ENCODE measurements at places on chromosomes 2 and 18.

GRCh38 chr2:14358774-14359173 lies 273.7 kb upstream of the LRATD1 start:
- no peak for DNase-seq

DNA sequence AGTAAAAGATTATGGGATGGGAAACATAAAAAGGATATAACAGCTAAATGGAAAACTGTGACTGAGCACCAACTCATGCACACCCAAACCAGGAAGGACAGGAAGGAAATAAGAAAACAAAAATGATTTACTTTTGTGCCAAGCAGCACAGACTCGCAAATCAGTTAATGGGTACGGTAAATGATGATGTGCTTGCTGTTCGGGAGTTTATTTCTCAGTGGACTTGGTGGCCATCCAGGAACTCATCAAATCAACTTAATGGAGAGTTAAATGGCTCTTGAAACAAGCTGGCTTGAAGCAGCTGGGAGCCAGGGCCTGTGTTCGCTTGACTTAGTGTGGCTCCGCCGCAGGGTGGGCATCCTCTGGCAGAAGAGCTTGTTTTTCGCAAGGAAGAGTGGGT lies 36.2 kb downstream of the MTCL1 start:
- DNase-seq = no peak

DNA sequence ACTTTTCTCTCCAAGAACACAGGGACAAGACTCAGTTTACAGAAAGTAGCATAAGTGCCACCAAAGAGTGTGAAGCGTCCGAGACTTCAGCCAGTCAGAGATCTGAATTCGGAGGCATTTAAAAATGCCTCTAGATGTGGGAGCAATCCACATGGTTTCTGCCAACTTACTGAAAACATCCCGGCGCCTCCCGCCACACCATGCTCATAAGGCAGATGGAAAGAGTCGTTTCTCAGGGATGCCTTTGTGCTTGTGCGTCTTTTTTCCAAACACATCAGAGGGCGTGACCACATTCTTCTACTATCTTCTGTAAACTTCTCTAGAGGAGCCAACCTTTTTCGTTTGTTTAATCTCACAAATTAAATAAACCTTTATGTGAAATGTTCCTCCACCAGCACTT lies 88.7 kb downstream of the NRP2 start:
- DNase-seq = no peak

DNA sequence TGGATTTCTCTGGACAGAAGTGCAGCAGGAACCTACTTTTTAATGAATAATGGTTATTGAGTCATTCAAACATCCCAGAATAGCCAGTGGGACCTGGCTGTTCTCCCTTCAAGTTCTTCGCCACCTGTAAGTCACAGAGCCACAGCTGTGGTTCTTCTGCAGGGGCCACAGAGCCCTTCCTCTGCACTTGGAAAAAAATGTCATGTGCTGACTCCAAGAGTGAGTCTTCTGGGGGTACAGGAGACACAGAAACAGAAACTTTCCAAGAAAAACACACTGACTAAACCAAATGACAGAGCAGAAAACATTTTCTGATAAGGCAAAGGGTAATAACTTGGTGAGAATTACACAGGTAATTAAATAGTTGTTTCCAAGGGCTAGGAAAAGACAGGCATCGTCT lies 68.7 kb upstream of the FN1 start:
- DNase-seq = no peak

DNA sequence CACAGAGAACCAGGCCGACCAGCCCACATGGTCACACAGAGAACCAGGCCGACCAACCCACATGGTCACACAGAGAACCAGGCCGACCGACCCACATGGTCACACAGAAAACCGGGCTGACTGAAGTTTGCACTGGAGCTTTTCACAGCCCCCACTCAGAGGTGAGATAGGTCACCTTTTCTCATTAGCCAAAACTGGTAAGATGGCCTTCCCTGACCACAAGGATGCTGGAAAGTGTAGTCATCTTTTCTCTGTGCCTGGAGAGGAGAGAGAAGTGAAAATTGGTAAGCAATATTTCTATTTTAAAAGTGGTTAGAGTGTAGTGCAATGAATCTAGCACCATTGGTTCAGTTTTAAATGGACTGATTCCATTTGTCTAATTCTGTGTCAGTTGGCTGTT lies 247.1 kb downstream of the NEDD4L start:
- DNase-seq = no peak

- no peak for DNase-seq
These were observed 3.2 kb downstream of the RNPEPL1 start for GRCh38 chr2:240571314-240571973.

- DNase-seq = no peak
These were observed 21.9 kb downstream of the CENPO start for GRCh38 chr2:24815171-24815570.

DNA sequence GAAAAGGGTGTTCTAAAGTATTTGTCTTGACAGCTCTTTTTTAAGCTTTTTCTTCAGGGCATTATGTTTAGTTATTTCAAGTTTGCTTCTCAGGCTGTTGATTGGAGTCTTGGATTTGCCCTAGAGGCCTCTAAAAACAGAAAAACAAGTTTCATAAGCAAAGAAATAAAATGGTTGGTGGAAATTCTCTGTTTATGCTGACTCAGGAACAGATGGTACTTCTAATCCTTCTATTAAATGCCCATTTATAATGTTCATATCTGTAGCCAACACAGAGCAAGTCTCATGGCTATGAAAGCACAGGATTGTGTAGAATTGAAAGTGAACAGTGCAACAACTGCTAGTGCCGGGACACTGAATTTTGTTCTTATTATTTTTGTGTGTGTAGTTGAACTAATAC lies 60.4 kb downstream of the KCNJ3 start:
- no peak for DNase-seq

DNA sequence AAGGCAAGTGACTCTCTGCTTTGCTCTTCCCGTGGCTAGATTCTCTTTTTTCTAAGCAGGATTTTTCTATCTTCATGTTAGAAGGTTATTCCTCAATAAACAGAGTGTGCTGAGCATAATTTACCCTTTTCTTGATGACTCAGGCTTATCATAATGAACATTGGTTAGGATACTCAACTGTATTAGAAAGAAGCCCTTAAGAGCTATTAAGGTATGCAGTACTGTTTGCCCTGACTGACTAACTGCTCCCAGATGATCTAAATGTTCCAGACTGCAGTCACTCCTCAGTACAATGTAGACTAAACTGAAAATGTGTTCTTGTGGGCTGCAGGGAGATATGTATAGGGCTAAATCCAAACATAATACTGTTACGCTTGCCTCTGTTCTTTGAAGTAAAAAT lies 687.8 kb downstream of the NUP35 start:
- DNase-seq = no peak

DNA sequence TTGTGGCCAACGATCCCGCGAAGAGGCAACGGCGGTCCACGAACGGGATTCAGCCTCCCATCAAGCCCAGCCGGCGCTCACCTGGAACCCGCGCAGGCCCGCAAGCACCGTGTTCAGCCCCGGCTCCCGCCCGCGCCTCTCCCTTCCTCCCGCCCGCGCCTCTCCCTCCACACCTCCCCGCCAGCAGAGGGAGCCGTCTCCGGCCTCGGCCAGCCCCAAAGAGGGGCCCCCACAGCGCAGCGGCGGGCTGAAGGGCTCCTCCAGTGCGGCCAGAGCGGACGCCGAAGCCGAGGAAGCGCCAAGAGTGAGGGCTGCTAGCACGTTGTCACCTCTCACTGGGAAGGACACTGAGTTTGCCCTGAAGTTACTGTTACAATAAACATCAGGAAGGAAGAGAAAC lies 55.3 kb upstream of the LAPTM4A start:
- no peak for DNase-seq

DNA sequence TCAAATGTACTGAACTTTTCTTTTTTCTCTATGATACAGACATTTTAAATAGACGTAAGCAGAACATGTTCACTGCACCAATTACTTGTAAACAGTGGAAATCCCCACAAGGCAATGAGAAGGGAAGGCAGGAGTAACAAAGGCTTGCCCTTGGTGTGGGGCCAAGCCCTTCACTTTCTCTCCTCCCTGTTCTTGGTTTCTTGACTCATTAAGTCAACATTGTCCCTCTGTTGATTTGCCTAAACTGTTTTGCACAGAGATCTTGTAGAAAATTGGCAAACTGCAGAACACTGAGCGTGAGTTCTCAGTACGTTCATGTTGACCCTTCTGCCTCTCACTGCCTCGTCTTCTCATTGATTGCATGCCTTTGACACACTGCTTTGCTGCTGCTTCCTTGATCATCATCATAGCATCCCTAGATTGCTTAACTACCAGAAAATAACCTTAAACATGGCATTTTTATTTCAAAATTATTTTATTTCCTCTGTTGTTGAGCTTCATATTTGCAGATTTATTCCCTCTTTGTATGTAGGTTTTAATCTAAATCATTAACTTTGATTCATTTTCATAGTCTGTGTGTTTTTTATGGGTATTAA lies 257.7 kb downstream of the PTGR3 start:
- no peak for DNase-seq

- no peak for DNase-seq
These were observed 601.9 kb upstream of the REG3G start for GRCh38 chr2:78423631-78424030.

DNA sequence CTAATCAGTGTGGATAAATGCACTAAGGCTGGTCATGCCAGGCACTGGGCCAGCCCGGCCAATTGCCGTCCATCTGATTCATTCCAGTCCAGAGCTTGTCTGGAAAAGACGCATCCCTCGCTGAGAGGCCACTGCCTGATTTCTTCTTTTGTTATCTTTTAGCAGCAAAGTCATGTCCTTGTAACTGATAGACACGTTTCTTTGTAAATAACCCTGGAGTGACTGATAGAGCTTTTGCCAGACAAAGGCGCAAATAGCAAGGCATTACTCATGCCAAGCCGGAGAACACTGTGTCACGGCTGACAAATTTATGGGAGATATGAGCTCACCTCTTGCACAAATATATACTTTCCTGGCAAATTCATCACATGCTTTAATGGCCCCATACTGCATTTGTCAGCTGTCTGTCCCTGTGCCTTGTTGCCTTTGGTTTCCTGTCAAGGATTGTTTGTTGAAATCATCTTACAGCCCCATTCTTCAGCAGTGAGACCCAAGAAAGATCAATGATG lies 164.4 kb downstream of the ETAA1 start:
- DNase-seq = peak; percentile 89

GRCh38 chr2:10385933-10386773 lies 62.0 kb downstream of the ODC1 start:
- no peak for DNase-seq

DNA sequence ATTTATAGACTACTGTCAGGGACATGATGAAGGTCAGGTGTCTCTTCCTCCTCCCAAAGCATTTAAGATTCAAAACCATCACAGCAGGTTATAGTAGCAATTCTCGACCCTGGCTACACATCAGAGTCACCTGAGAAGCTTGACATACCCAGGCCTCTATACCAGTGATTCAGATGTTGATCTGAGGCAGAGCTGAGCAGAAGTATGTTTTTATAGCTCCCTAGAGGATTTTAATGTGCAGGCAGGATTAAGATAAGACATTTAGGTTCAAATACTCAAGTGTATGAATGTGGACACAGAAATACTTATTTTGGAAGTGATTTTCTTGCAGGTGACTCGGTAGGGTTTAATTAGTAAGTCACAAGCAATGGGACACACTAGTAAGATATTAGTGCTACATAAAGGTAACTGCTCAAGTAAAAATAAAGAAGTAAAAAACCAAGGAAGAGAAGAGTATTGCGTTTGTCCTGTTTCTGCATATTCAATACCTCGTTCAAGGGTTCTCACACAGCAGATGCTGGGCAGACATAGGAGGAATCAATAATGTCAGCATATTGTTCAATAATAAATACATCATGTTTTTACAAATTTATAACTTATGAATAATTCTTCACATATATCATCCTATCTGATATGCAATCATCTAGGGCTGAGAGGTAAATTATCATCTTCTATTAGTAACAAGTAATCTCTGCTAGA lies 7.0 kb downstream of the GCFC2 start:
- no peak for DNase-seq

- no peak for DNase-seq
These were observed 1345.1 kb downstream of the SUCLG1 start for GRCh38 chr2:83113953-83114352.

- no peak for DNase-seq
These were observed 1.3 kb upstream of the KCMF1 start for GRCh38 chr2:84969511-84970209.

DNA sequence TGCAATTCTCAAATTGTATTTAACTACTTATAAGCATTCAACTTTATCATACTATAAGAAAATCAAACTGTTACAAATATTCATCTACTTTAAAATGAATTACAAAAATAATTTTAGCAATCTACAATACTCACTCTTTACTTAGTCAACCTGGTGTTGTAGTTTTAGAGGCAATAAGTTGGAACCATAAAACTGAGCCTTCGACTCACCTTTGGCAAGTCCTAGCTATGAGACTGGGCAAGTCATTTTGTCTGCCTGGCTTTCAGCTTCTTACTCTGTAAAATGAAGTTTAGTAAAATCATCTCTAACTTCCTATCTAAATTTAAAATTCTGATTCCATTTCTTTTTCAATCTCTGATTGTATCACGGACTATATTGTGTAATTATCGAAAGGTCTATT lies 161.0 kb downstream of the LAMA3 start:
- no peak for DNase-seq

DNA sequence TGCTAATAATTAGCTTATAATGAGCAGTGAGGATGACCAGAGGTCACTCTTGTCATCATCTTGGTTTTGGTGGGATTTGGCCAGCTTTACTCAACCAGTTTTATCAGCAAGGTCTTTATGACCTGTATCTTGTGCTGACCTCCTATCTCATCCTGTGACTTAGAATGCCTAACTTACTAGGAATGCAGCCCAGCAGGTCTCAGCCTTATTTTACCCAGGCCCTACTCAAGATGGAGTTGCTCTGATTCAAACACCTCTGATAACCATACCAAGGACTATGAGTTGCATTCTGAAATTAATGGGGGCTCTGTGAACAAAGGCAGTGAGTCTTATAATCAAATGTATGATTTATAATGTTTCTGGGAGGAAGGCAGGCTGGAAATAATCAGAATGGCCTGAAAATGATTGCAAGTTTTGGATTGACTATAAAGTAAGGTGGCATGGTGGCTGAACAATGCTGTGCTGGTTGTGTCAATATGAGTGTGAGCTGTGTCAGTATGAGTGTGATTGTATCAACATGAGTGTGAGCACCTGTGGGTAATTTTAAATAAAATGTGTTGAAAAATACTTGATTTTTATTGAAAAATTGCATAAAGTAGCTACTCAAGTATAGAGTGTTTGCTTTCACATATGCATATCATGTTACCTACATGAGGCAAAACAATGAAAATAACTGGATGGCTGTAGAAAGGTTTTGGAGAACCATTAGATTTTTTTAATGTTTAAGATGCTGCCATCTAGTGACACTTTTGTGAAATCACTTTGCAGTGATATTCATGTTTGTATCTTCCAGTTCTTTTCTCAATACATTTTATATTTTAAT lies 103.0 kb downstream of the KYNU start:
- no peak for DNase-seq

DNA sequence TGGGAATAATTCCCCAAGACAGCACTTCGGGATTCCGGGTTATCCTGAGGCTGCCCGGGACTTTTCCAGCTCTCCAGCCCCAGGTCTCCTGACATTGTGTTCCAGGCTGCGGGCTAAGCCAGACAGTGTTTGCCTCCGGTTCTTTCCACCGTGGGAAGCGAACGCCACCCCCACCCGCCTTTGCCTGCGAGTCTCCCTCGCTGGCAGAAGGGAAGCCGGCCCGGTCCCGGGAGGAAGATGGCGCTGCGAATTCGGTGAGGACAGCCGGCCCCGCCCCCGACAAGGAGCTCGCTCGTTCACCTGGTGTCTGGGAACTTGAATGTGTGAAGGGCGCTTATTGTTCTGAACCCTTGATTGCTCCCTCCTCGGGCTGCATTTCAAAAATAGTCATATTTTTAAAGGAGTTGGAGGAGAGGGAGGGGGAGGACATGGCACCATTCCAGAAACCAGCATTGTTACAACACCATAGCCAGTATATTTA lies 2.9 kb downstream of the LRATD1 start:
- DNase-seq = no peak
